NB4 (cell line): ENCODE measurements at places on chromosomes 6 and 20.

DNA sequence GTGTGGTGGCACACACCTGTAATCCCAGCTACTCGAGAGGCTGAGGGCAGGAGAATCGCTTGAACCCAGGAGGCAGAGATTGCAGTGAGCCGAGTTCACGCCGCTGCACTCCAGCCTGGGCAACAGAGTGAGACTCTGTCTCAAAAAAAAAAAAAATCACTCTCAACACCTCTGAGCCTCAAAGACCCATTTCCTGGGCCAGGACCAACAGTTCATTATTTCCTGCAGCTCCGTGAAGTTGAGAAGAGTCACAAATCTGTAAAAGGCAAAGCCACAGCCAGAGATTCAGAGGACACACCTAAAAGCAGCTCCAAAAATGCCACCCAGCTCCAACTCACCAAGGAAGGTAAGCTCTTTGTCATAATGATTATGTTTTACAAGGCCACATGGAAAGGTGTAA lies 15.2 kb upstream of the NOP56 start:
- DNase-seq = no peak

GRCh38 chr20:3733119-3733995 lies 872 bp downstream of the HSPA12B start:
- no peak for DNase-seq

DNA sequence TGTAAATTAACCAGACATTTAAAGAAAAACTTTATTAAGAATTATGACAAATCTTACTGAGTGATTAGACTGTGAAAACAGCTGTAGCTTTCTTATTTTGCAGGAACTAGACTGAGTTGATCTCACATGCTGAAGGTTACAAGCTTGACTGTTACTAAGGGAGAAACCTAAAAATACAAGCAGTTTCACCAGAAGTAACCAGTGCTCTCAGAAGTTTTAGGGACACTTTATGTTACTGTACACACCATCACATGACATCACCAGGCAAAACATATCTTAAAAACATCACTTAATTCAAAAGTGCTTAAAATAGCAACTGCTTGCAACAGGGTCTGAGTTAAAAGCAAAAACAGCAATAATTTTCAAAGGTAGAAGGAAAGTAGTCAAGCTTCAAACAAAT lies 5.4 kb downstream of the FBXO30 start:
- no peak for DNase-seq

DNA sequence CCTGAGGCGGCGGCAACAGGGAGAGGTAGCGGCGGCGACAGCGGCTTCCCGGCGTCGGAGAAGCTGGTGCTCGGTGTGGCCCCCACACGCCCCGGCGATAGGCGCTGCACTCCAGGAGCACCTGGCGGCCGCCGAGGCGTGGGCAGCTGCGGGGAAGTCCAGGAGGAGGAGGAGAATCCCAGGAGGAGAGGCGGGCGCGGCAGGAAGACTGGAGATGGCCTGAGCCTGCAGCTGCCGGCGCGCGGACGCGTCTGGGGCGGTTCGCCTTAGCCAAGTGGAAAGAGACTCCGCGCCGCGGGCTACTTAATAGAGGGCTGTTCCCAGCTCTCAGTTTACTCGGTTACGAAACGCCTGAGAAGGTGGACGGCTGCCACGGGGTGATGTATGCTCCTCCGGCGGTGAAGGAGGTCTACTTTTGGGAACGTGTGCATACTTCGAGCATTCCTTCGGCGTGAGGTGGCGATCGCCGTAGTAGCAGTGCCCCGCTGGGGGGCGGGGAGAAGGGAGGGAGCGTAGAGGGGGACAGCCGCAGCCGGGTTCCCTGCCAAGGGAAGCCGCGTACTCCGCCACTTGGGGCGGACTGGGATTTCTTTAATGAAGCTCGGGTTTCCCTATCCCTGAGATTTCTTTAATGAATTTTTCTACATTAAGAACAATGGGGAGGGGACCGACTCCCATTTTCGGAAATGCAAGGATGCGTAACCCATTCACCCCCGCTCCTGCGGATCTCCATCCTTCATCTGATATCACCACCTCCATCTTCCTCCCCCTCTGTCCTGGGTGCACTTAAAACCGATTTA lies at the start of gene COL12A1:
Gene COL12A1, minus strand, starts transcription at position 278 of the 800 bp plus-strand sequence. CDS start 3,261 bp downstream, outside the sequence.
- DNase-seq = no peak

DNA sequence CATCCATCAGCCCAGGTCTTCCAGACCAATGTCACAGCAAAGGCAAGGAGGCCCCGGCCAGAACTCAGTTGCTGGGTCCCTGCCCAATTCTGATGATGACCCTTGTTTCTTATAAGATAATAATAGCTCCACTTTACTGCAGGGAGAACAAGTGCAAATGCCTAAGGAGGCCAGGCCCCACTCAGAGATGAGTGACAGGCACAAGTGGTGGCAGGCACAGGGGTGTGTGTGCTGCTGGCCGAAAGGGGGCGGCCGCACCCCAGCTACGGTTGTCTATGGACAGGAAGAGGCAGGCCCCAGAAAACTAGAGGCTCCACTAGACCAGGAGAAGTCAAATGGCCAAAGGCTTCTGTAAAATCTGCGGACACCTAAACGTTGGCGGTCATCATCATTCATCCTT lies 28.6 kb downstream of the GNAS-AS1 start:
- DNase-seq = no peak

GRCh38 chr6:133502441-133503335 lies 261.5 kb downstream of the EYA4 start:
- DNase-seq = no peak

DNA sequence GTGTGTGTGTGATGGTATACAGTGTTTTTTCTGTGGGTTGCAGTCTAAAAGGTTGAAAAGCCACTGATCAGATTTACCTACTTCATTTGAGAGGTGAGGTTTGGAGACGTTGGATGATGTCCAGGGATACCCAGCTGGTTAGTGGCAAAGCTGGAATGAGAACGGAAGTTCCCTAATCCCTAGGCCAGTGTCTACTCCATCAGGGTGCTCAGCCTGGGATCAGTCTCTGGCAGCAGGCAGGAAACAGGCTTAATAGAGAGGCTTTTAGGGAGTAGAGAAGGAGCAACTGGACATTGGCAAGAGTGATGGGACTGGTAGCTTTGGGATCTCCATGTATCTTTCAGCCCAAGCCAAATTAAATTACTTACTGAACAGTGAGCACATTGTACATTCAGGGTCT lies 80.7 kb downstream of the C6orf52 start:
- DNase-seq = no peak

GRCh38 chr6:946546-946945 lies 253.6 kb upstream of the EXOC2 start:
- no peak for DNase-seq

DNA sequence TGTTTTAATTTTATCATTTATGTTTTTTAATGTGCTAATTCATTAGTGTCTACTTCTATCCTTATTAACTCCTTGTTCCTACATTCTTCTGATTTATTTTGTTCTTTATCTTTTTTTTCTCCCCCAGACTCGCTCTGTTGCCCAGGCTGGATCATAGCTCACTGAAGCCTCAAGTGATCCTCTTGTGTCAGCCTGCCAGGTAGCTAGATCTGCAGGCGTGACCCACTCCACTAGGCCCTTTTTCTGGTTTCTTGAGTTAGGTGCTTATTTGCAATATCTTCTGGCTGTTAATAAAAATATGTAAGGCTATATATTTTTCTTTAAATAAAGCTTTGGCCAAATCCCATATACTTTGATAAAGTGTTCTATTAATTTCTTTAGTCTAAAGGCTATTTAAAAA lies 2.8 kb downstream of the TAF11 start:
- DNase-seq = no peak

DNA sequence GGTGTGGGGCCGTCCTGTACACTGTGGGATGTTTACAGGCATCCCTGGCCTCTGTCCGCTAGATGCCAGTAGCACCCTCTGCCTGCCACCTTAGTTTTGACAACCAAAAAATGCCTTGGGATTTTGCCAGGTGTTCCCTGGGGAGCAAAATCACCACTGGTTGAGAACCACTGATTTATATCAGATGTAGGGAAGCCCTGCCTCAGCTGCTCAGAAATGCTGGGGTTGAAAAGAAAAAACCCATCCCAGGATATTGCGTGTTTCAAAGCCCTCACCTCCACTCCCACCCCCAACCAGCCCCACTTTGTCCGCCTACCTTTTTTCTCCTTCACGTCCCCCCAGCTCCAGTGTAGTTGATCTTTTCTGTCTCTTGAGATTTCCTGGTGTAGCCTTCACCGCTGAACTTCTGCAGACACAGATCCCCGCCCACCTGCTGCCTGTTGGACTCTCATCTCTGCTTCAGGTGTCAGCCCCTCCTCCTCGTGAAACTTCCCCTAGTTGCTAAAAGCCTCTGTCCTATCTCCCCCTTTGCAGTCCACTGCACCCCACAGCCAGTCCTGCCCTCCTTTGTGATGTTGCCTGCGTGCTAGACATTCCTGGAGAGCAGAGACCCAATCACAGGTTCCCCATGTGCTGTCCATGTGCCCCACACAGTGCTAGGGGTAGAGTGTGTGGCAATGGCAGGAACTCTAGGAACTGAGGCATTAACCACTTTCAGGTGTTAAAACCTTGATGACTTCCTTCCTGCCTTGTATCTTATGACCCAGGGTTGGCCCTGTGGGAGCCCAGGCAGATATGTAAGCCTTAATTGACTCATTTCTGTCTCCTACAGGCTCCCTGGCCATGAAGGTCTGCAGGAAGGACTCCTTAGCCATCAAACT lies 98.9 kb downstream of the TBC1D7 start:
- no peak for DNase-seq

GRCh38 chr6:89321131-89321970 lies 6.3 kb upstream of the GABRR2 start:
- peak; percentile 96 for DNase-seq

DNA sequence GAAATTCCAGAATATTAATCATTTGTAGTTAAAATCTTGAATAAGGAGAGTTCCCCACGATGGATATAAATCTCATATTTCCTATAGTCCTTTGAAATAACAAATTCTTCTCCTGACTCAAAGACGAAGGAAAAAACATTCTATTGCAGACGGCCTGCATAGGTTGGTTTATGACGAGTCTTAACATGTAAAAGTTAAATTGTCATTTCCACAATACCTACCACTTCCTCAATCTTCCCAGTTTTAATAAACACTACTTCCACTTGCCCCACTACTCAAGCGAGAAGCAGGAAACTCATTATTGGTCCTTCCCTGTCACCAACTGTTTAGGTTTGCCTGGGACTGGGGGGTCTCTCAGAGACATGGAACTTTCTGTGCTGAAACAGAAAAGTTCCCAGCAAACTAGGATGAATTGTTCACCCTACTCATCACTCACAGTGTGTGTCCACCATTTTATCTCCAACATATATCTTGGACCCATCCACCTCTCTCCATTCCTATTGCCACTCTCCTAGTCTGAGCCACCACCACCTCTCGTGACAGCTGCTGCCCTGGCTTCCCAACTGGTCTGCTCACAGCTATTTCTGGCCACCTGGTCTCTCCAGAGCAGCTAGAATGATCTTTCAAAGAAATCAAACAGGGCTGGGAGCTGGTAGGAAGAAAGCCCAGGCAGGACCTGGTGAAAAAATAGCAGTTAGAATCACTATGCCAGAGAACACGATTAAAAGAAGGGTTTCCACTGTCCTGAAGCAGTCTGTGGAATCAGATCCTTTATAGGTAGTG lies 15.1 kb upstream of the ZSCAN9 start:
- no peak for DNase-seq
